Stimulated activated CD4-positive, alpha-beta T cell treated with anti-CD3 and anti-CD28 coated beads, Interleukin-2, amount 100 ng/mL, for 24 hours (primary cell): ENCODE measurements at places on chromosomes 6 and 20.

DNA sequence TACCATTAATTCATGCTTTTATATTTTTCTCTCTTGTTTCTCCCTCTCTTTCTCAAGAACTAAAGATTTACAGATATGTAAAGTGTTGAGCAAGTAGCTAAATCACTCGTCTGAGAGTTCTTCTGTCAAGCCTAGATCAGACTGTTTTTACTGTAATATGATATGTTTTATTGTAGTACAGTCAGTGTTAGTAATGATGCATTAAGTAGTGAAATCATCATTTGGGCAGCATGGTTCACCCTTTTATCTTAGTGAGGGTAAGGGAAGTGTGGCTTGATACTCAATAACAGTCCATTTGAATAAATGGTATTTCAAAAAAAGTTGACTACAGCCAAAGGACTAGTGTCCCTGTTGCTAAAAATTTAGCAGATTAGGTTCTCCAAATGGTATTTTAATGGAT lies 9.2 kb downstream of the CYB5R4 start:
- DNase-seq: no peak

DNA sequence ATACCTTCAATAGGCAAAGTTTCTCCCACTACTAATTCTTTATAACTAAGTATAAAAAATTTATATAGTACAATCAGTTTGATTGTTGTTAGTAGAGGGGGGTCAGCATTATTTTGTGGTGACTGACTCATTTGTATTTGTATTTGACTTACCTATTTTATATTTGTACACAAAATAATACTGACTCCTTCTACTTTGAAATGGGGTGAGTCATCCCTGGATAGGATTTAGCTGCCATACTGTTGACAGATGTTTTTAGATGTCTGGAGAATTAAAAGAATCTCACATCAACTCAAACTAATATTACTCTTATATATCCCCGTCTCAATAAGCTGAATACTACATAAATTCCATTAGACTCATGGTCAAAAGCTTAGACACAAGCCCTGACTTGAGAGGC lies 114.9 kb downstream of the FRK start:
- DNase-seq: no peak

DNA sequence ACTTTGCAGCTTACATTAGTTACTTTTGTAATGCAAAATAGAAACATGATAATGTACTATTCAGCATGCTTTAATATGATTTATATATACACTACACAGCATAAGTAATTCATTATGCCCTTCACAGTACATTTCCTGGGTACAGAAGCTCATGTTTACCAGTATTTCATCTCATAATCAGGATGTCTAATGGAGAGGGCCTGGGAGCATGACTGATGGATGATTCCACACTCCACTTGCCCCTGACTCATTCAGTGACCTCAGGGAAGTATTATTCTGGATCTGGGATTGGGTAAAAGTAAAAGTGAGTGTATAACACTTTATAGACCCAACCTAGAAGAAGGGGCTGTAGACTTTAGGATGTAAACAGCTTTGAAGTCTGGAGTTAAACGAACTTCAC lies 31.4 kb upstream of the BACH2 start:
- DNase-seq: no peak

- no peak for DNase-seq
Measured at GRCh38 chr20:33162753-33163152, 5.2 kb upstream of the BPIFA2 start.

GRCh38 chr6:147974376-147974775 lies 368.3 kb upstream of the SASH1 start:
- DNase-seq: no peak

- no peak for DNase-seq
Measured at GRCh38 chr6:24410622-24411021, 7.9 kb downstream of the MRS2 start.

- no peak for DNase-seq
Measured at GRCh38 chr6:119112812-119113530, 34.5 kb upstream of the FAM184A start.

DNA sequence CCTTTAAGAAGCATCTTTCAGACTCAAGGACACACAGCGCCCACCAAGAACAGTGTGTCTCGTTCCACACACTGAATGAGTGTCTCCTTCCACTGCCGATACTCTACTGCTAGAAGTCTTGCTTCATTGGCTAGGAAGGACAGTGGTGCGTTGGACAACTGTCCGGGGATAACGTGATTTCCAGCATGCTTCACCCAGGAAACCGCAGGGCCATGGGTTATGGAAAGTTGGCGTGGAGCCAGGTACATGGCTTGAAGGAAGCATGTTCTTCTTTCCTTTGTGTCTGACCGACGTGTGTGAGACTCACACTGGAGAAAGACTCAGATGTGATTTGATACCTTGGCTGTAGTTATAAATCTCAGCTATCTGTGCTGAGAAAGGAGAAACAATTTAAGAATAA lies 73.2 kb downstream of the SMOC2 start:
- no peak for DNase-seq

DNA sequence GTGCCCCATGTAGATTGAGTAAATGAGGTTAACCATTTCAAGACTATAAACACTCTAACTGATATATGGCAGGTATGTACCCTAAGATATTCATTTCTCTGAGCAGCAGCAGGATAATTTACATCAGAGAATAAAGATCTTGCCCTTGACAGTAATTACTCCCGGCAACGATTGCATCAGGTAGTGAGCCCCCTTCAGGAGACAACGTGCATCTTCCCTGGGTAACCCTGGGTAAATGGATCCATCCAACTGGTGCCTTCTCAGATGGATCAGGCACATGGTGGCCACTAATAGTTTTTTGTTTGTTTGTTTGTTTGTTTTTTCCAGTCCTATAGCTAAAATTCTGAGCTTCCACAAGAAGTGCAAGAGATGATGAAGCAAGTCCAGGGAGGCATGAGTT lies 469.4 kb upstream of the SLC35B3 start:
- DNase-seq: no peak
